Psoas muscle (tissue), 8 donors: ENCODE measurements at places on chromosomes 13 and 19. TPM values are rescaled to one million over a fixed set of nuclear protein-coding genes. Genes with fewer than 3 reads are reported as not detected.
A peak's percentile ranks its signal among the peaks of the same experiment; 100 is the strongest.

- DNase-seq, result no peak
Observed at GRCh38 chr13:113598481-113598880, 13.9 kb downstream of the TFDP1 start.

Gene CSNK1G2
- polyA plus RNA-seq, result 25.3 TPM

Gene ZNF571
- 3.7 TPM for polyA plus RNA-seq

- no peak for DNase-seq
Observed at GRCh38 chr13:46561286-46561685, 8.3 kb downstream of the LRCH1 start.

DNA sequence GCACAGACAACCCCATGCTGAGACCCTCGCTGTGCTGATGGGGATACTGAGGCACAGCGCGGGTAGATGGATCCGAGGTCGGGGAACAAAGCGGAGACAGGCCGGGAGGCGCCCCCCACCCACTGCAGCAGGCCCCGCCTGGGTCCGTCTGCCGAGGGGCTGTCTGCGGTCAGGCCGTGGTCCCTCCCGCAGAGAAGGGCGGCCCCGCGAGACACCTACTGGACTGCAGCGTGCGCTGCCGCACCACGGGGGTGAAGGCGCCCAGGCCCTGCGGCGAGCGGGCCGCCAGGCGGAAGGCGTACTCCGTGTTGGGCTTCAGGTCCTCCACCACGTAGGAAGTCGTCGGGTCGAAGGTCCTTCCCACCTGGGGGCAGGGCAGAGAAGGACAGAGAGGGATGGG lies 101.9 kb downstream of the PTPRS start:
- peak; percentile 31 for DNase-seq

Gene KRTDAP
- polyA plus RNA-seq, result not detected

Gene CEACAM16
- polyA plus RNA-seq, result 0.03 TPM

DNA sequence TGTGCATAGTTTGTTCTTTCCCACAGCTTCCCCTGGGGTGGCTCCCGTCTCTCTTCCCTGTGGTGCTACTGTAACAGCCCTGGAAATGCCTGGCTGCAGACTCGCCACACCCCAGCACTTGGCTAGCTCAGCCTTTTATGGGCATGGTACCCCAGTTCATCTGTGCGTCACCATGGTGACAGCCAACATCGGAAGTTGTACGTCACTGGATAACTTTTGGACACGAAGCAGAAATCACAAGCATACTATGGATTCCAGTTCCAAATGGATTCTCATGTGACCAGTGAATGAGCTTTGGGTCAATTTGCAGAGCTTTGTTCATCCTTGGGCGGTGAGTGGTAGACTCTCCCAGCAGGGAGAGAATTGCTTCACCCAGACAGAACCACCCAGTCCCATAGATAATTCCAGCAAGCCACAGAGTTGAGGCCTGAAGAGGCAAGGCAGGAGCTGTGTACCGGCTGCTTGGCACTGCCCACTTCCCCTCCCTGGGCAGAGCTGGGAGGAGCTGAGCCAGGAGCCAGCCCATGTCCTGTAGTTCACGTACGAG lies 54.4 kb downstream of the COL4A2 start:
- peak; percentile 79 for DNase-seq

GRCh38 chr19:35211545-35212230 lies 16.9 kb downstream of the FAM187B start:
- DNase-seq, result peak; percentile 37

- DNase-seq, result no peak
Observed at GRCh38 chr19:3572855-3573161, at the start of gene HMG20B. Gene HMG20B, plus strand, starts transcription at chr19:3572944. Its CDS starts 366 bp downstream, at chr19:3573310.

Gene ZC3H4
- 5.1 TPM for polyA plus RNA-seq

- no peak for DNase-seq
Observed at GRCh38 chr19:4707322-4707721, 16.3 kb downstream of the DPP9 start.

GRCh38 chr13:18212873-18213272 lies 968.8 kb downstream of the TUBA3C start:
- DNase-seq, result no peak

DNA sequence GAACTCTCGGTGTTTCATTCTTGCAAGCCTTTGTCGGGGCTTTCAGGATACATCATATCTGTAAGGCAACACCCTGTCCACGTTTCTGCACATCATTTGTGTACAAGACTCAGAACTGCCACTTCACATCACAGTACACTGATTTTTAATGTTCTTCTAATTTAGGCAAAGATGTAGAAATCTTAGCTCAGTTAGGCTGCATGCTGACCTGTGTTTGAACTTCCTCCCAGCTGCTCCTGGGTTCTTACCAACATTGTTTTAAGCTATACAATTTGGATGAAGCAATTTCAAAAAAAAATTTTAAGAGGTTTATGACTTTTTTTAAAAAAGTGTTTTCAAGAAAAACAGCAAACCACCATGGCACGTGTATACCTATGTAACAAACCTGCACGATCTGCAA lies 1047.9 kb upstream of the SLC10A2 start:
- DNase-seq, result no peak

DNA sequence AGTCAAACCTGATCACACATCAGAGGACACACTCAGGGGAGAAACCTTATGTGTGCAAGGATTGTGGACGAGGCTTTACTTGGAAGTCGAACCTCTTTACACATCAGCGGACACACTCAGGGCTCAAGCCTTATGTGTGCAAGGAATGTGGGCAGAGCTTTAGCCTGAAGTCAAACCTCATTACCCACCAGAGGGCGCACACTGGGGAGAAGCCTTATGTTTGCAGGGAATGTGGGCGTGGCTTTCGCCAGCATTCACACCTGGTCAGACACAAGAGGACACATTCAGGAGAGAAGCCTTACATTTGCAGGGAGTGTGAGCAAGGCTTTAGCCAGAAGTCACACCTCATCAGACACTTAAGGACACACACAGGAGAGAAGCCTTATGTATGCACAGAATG lies 8.2 kb upstream of the ZNF527 start:
- no peak for DNase-seq

GRCh38 chr19:12913851-12914690 lies 5.0 kb downstream of the SYCE2 start:
- DNase-seq, result no peak

GRCh38 chr19:8666814-8667405 lies 31.7 kb downstream of the ACTL9 start:
- DNase-seq, result no peak

DNA sequence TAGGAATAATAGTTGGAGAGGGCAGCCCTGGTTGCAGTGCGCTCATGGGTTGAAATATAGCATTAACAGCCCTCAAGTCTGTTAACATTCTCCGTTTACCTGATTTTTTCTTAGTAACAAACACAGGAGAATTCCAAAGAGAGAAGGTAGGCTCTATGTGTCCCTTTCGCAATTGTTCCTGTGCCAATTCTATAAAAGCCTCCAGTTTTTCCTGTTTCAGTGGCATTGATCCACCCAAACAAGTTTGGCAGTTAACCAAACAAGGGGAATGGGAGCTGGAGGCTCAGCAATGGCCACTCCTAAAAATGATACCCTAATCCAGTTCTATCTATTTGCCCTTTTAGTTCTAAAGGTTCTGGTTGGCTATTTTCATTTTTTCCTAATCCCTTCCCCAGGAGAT lies 151.6 kb downstream of the ZNF486 start:
- DNase-seq, result no peak

DNA sequence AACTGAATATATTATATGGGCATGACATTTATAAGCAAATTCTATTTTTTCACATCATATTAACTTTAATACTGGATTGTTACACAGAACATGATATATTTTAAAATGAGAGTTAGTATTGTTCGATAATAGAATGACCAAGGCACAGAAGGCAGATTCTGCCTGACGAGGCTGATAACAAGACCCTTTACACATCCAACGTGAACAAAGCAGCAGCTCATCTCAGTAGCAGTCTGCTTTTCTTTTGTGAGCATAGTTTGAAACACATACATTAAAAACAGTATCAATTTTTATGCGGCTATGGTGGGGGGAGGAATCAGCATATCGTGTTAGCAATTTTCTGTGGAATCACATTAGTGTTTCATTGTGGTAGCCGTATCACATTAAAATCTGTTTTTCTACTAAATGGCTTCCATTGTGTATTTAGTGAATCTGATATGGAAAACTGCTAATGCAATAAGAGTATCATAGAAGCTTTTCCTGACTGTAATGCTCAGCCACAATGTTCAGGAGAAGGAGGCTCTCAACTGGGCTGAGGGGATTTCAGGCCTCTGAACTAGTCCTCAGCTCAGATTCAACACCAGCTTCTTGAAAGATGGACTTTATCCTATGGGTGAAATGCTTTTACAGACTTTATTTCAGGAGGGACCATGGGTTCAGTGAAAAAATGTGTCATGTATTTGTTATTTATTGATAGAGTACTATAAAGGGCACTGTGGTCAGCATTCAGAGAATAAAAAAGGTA lies 4.0 kb downstream of the SMAD9 start:
- no peak for DNase-seq

- DNase-seq, result no peak
Observed at GRCh38 chr13:21033212-21033840, 28.1 kb downstream of the LATS2 start.

Gene CPB2
- polyA plus RNA-seq, result not detected

DNA sequence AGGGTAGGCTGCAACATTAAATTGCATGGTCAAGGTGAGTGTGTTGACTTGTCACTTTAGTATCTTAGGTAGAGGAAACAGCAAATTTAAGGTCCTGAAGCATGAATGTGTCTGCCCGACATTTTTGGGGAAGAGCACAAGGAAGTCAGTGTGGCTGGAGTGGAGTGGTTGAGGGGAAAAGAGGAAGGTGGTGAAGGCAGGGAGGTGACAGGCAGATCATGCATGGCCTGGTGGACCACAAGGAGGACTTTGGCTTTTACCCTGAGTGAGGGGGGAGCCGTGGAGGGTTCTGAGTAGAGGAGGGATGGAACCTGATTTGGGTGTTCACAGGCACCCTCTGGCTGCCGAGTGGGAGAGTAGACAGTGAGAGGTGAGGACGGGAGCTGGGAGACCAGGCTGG lies 168.0 kb downstream of the IER2 start:
- DNase-seq, result no peak

- DNase-seq, result peak; percentile 94
Observed at GRCh38 chr19:6271721-6272410, 7.9 kb downstream of the MLLT1 start.

DNA sequence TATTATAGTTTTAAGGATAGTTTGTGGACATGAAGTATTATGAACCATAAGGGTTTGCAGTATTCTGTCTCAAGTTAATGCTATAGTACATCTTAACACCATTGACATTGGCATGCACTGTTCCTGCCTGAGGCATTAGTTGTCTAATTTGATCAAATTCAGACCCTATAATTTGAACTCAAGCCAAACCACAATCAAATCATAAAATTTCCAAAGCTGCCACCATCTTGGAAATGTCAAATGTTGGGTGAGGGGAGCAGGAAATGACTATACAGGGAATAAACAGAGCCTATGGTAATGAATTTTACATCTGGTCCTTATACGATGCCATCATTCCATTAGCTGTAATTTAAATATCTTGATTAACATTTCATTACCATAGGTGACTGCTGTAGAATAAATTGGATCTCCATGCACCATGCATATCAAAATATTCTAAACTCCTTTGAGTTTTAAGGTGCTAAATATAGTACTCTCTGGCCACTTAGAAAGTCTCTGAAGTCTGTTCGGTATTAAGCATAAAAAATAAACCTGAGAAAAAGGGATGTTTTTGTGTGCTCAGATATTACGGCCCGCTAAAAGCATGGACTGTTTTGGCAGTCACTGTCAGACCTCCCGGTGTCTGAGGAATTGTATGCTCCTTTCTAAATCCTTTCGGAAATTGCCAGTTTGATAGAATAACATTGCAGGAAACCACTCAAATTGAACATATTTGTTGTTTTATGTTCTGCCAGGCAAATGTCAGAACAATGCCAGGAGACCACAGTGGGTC lies 257.7 kb downstream of the SPRY2 start:
- no peak for DNase-seq

DNA sequence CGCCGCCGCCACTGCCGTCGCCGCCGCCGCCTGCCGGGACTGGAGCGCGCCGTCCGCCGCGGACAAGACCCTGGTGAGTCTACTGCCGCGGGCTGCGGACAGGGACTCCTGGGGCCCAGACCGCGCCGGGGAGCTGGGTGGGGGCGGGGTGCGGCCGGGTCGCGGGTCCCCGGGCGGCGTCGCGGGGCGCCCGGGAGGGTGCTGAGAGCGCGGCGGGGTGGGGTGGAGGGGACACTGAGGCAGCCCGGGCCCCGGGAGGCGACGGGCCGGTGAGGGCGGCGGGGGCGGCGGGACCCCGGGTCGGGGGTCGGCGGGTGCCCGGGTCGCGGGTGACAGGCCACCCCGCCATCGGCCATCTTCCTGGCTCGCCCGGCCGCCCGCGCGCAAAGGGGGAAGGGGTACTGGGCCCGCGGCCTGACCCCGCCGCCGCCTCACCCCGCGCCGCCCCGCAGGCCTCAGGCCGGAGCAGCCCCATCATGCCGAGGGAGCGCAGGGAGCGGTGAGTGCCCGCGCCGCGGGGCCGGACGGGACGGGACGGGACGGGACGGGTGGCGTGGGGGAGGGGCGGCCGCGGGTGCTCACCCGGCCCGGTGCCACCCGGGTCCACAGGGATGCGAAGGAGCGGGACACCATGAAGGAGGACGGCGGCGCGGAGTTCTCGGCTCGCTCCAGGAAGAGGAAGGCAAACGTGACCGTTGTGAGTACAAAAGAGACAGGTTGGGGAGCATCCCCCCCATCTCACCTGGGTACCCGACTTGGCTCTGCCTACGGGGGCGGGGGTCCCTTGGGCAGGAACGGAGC lies 489 bp downstream of the CCNE1 start:
- peak; percentile 29 for DNase-seq

DNA sequence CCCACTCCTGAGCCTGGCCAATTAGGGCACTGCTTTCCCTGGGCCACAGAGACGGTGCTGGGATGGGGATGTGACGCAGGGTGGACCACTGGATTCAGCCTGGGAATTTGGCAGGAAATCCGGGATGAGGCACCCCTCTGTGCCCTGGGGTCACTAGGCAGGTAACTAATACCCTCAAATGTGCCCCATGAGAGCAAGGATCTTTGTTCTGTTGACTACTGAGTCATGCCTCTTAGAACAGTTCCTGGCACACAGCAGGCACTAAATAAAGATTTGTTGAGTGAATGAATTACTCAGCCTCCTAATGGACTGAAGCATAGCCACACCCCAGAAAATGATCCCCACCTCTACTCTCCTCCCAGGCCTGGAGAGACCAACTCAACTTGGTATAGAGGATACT lies 15.9 kb downstream of the OPA3 start:
- no peak for DNase-seq

DNA sequence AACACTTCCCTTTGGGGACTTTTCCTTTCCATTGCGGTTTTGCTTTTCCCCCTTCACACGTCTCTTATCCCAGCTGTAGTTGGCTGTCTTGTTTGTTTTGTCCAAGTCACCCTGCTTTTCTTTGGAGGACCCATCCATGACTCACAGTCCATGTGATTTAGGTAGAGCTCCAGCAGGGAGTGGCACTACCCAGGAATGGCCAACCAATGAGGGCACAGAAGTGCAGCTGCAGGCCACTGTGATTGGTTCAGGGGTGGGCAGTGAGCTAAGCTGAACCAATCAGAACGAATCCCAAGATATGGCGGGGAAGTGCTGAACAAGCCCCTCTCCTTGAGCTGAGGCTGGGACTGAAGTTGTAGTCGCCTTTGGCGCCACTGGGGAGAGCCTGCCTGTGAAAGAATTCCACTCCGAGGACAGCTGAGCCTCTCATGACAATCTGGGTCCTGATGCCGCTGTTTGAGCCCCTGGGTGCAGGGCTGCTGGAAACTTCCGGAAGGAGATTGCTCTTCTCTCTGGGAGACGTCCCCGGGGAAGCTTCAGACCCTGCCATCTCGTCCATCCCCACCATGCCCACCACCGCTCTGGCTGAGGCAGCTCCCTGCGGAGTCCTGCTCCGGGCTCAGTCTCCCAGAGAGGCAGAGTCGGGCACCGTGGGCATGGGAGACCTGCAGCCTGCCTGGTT lies 62.9 kb upstream of the URI1 start:
- DNase-seq, result peak; percentile 66

Gene MEIOSIN
- polyA plus RNA-seq, result 0.01 TPM
